ENCODE measurements at places on chromosomes 13 and 19.
A peak's percentile ranks its signal among the peaks of the same experiment; 100 is the strongest.

DNA sequence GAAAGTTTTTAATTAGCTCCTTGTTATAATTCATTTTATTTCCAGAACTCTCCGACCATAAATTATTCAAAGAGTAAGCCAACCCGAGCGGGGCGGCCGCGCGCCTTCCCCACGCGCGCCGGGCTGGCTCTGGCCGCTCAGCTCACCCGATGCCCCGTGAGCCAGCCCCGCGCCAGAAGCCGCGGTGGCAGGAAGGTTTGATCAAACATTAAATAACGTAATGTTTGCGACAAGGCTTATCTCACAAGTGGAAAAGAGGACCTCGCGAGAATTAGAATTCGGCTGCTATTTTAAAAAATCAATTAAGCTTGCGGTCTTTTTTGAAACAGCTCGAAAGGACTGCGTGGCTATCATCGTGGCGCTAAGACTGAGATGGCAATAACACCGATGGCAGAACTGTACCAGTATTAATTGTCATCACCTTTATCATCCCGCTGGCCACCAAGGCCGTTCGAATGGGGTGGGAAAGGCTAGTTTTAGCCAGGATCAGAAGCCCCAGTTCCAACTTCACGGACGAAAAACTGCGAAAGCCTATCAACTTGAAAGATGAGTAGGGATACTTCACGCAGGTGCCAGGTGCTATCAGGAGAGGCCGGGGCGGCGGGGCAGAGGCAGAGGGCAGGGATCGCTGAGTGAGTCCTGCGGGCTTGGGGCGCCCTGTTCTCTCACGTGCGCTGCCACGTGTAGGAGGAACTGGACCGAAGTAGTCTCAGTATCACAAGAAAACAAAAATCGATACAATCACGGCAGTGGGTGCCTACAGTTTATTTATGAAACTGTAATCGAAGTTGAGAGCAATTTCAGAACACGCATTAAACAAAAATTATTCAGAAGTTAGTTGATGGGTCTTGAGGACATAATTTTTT is 6.4 kb downstream of the POU4F1 start:
- DNase-seq, result peak; percentile 46

DNA sequence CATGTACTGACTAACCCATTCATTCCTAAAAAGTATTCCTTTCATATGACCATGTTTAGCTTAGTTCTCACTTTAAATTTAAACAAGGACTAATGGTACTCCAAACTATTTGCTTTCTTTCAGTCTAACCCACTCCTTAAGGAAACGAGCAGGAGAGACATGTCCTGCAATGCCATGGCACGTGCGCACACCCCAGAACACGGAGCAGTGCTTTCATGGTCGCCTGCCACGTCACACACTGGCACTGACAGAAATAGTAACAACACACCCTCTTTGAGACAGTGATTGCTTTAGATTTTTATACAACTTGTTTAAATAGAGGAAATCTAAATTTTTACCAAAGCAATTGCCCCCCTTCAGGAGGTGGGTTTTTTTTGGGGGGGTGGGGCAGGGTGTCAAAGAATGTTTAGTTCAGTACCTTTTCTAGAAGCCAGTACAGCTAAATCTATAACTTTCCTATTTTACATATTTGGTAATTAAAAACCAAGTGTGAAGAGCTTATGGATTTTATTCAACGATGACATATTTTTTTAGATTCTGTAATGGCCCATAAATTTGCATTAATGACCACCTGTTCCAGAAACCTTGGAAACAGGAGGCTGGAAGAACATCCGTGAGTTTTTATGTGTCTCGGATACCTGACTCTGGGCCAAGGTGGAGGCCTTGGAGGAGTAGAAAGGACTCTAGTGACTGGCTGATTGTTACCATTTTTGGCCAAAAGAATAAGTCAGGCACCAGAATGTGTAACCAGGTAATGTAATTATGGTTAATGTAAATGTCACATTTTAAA is 247.1 kb downstream of the DCT start:
- no peak for DNase-seq

GRCh38 chr13:76387566-76387965 is 498.6 kb downstream of the KCTD12 start:
- no peak for DNase-seq

- no peak for DNase-seq
Measured at GRCh38 chr13:95679722-95680121, 2.8 kb downstream of the DNAJC3 start.

GRCh38 chr19:50983625-50984292 is at the start of gene KLK7:
Gene KLK7 (minus strand): TSS chr19:50983917. CDS start chr19:50982399, 1,518 bp downstream.
- DNase-seq, result no peak

DNA sequence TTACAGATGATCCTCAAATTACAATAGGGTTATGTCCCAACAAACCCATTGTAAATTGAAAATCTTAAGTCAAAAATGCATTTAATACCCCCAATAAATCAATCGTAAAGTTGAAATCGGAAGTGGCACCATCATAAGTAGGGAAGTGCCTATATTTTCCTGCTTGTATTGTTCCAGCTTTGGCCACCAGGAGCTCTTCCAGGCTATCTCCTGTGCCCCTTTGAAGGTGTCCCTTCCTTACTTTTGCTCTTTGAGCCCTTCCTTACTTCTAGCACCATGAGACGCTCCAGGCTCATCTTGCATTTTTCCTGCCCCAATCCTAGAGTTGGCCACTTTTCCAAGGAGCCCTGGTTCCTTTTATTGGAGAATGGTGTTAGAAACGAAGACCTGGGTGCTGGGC is 163.0 kb upstream of the TSC22D1 start:
- peak; percentile 15 for DNase-seq

GRCh38 chr19:4007836-4008539 is 452 bp downstream of the PIAS4 start:
- DNase-seq, result peak; percentile 46

DNA sequence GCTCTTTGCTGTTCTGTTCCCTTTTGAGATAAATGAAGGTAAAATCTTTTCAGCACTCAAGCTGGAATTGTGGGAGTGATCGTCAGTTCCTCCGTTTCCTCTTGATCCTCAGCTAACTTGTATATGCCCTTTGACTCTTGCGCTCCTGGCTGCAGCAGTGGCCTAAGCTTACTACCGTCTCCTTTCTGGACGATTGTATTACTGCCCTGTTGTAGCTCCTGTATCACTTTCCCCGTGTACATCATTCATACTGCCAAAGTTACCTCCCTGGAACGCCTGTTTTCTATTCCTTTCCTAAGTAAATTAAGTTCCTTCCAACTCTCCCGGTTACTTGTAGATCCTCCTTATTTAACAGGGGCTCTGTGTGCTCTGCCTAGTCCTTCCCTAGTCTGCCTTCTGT is 36.9 kb downstream of the WASF3 start:
- no peak for DNase-seq

DNA sequence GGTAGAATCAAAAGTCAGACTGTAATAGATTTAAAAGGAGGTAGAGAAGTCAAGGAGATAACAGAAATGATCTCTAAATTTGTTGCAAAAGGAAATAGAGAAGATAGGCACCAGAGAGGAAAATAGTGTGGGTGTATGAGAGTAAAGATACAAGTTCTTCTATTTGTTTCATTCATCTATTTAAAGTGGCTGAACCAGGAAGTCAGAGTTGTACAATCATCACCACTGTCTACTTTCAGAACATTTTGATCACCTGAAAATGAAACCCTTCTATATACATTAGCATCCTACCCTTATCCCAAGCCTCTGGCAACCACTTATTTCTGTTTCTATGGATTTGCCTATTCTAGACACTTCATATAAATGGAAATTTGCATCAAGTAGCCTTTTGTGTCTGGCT is 36.7 kb downstream of the INTS6 start:
- DNase-seq, result no peak

DNA sequence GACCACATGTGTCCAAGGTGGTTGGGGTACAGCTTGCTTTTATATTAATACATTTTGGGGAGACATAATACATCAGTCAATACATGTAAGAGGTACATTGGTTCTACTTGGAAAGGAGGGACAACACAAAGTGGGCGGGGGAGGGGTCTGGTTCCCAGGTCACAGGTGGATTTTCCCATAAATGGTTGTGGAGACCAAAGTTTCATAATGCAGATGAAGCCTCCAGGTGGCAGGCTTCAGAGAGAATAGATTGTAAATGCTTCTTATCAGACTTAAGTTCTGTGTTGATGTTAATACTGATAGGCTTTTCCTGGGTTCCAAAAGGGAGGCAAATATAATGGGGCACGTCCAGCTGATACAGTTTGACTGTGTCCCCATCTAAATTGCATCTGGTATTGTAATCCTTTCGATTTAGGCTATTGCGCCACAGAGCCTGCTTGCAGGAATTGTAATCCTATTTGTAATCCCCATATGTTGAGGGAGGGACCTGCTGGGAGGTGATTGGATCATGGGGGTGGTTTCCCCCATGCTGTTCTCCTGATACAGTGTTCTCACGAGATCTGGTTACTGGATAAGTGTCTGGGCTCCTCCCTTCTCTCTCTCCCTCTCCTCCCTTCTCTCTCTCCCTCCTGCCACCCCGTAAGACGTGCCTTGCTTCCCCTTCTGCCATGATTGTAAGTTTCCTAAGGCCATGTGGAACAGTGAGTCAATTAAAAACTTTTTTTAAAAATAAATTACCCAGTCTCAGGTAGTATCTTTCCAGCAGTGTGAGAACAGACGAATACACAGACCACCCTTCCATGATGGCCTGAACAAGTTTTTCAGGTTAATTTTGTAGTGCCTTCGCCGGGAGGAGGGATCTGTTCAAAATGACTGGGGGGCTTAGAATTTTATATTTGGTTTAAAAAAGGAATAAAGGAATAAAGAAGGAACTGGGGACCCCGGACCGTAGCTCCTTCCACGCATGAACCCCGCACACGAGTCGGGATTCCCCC is 44.9 kb downstream of the ZNF823 start:
- peak; percentile 95 for DNase-seq

- no peak for DNase-seq
Measured at GRCh38 chr19:55611983-55612645, 6.7 kb downstream of the ZNF865 start.

- no peak for DNase-seq
Measured at GRCh38 chr19:27691991-27692390, 1521.0 kb downstream of the UQCRFS1 start.

DNA sequence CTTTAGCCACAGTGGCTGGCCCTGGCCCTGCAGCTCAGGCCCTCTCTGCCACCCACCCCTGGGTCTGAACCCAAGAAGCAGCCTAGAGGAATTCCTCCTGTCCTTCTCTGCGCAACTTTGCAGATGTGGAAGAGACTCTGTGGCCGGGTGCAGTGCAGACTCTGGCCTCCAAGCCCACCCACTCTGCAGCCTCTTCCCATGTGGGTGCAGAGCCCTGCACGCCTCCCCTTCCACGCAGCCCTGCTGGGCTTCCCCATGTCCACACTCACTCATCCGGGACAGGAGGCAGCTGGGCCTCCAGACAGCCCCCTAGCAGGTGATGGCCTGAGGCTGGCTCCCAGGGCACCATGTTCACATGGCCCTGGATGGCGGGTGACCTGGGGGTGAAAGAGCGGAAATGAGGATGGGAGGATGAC is 2.5 kb downstream of the TEX29 start:
- no peak for DNase-seq

DNA sequence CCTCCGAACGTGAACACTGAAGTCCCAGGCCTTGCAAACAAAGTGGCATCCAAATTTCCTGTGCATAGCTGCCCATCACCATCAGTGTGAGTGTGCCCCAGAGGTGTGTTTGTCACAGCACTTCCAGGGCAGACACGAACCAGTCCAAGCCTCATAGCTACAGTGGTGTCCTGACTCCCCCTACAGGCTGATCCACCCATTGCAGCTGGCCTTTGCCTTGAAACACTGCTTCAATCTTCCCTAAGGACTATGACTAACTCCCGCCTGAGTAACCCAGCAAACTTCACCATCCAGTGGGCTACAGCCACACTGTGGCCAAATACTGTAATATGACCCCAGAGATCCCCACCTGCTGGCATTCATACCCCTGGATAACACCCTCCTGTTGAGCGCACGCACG is 3.9 kb downstream of the ZNF266 start:
- DNase-seq, result peak; percentile 9

GRCh38 chr19:28521614-28522544 is 691.1 kb downstream of the UQCRFS1 start:
- DNase-seq, result no peak

DNA sequence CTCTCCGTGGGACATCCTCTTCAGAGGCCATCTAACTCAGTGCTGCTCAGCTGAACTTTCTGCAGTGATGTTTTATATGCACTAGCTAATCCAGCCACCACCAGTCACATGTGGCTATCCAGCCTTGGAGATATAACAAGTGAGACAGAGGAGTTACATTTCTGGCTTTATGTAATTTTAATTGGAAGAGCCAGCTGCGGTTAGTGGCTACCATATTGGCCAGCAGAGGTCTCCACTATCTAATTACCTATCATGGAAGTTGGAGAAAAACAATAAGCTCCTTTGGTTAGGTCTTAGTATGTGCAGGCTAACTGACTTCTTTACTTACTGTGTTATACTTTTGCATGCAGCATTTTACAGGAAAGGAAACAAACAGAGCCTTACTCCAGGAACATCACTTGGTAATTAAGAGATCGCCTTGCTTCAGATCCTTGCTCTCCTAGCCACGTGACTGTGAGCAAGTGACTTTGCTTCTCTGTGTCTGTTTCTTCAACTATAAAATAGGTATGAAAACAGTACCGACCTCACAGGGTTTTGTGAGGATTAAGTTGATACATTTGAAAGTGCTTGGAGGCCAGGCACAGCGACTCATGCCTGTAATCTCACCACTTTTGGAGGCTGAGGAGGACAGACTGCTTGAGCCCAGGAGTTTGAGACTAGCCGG is 1.6 kb upstream of the KLK10 start:
- DNase-seq, result peak; percentile 57

DNA sequence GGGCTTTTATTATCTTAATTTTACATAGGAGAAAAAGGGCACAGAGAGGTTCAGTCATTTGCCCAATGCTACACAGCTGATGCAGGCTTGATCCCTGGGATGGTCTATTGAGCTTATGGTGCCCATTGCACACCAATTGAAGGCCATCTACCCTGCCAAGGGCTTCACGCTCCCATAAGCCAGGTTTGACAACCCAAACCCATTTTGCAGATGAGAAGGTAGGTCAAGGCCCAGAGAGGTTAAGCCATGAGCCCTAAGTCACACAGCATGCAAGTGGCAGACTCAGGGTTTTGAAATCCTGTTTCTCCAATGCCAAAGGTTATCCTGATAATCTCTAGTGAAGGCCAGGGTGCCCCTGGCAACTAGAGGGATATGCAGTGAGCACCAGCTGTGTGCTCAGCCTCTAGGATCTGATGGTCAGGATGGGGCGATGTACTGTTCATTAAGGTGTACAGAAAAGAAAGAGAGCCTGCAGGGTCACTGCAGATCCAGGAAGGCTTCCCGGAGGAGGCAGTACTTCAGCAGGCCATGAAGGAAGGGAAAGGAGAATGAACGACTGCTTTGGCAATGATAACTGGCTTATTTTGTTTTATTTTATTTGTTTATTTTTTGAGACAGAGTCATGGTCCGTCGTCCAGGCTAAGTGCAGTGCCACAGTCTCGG is 8.1 kb downstream of the CREB3L3 start:
- no peak for DNase-seq

DNA sequence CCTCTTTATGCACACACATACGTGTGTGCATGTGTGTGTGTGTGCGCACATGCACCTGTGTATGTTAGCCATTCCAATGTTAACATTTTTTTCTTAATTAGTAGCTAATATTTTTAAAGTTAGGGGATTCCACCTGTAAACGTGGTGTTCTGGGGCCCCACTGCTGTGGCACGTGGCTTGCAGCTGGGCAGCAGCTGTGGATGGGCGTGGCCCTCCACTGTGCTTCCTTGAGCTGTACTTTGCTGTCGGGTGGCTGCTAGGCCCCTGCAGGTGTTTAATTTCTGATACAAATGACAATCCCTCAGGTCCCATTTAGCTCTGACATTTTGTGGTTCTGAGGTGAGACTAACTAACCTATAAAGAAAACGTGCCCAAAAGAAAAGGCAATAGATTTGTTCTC is 58.9 kb upstream of the GJB6 start:
- DNase-seq, result no peak

GRCh38 chr13:100951016-100951415 is 276.4 kb upstream of the TMTC4 start:
- no peak for DNase-seq
